ENCODE measurements at places on chromosomes 7 and 10. TPM values are rescaled to one million over a fixed set of nuclear protein-coding genes. Genes with fewer than 3 reads are reported as not detected.

The SMARCD3 gene
- total RNA-seq = 105 TPM

The RET gene
- not detected for total RNA-seq

The CARD11 gene
- total RNA-seq = 0.64 TPM

DNA sequence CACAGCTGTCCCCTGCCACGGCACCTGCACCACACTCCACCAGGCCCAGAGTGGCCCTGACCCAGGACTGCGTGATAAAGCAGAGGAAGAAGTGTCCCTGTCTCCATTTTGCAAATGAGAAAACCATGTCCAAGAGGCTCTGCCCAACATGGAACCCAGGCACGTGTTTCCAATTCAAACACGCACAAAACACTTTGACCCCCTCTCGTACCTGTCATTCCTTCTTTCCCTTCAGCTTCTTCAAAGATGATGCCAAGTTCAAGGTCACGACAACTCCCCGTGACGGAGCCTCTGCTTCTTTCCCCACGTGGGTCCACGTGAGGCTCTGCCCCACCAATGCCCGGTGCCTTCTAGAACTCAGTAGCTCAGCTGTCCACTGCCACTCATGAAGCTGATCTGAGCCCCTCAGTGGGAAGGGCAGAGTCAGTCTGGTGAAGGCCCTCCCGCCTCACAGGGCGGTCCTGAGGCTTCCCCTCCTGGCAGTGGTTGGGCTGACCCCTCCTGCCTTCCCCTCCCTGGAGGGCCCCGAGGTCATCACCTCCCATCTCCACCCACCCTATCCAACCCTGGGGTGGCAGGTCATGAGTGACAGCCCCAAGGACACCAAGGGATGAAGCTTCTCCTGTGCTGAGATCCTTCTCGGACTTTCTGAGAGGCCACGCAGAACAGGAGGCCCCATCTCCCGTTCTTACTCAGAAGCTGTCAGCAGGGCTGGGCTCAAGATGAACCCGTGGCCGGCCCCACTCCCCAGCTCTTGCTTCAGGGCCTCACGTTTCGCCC is 19.0 kb downstream of the CALML5 start:
- H3K27ac ChIP-seq = no peak overlapping the region
- H3K27me3 ChIP-seq = no peaks in the 10 kb centered on the region
- peak; percentile 42 for DNase-seq
- H3K4me3 ChIP-seq = no peak overlapping the region
- H3K36me3 ChIP-seq = no peaks in the 10 kb centered on the region
- H3K4me1 ChIP-seq = no peaks in the 10 kb centered on the region

DNA sequence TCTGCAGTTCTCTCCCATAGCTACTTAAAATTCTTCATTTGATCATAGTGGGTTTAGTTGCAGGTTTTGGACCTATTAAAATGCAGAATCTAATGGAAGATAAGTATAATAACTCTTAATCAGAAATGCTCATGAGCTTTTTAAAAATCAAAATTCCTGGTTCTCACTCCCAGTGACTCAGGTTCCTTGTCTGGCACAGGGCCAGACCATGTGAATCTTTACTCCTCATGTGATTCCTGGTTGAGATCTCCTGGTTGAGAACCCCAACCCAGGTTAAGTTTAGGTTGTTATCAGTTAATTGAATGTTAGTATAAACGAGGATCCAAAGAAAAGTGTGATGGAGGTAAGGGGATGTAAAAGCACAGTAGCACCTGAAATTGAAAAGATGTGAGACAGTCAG is 17.5 kb upstream of the TRUB1 start:
- H3K4me1 ChIP-seq = no peaks in the 10 kb centered on the region
- H3K27me3 ChIP-seq = no peaks in the 10 kb centered on the region
- no peaks in the 10 kb centered on the region for H3K36me3 ChIP-seq
- no peak for DNase-seq

DNA sequence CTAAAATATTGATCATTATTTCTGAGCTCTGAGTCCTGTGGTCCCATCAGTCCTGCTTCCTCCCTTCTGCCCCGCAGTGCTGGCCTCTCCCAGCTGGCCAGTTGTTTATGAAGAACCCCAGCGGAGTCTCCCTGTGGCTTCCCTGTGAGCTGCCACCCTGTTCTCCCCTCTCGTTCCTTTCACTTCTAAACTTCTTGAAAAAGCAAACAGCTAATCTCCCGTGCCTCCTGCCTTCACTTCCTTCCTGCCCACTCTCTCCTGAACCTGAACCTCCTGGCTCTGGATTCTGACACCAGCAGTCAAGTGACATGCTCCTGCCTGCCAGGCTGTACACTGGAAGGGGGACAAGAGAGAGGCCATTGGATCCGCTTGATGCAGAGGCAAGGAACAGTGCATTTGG is 63.7 kb upstream of the ZPBP start:
- H3K4me1 ChIP-seq = no peaks in the 10 kb centered on the region
- H3K36me3 ChIP-seq = no peaks in the 10 kb centered on the region
- DNase-seq = no peak
- H3K27me3 ChIP-seq = no peaks in the 10 kb centered on the region
- no peak overlapping the region for H3K27ac ChIP-seq

- no peak for DNase-seq
- no peak overlapping the region for H3K27ac ChIP-seq
- no peaks in the 10 kb centered on the region for H3K27me3 ChIP-seq
- no peaks in the 10 kb centered on the region for H3K36me3 ChIP-seq
- H3K4me1 ChIP-seq = no peaks in the 10 kb centered on the region
- H3K4me3 ChIP-seq = no peak overlapping the region
These were observed 31.9 kb downstream of the SLC26A4 start for GRCh38 chr7:107692501-107692900.

All from ascending aorta (tissue), 2 donors.